ENCODE measurements at places on chromosomes 13 and 19.

- no peak for DNase-seq
Observed at GRCh38 chr19:40528533-40529092, 48.1 kb upstream of the SHKBP1 start.

DNA sequence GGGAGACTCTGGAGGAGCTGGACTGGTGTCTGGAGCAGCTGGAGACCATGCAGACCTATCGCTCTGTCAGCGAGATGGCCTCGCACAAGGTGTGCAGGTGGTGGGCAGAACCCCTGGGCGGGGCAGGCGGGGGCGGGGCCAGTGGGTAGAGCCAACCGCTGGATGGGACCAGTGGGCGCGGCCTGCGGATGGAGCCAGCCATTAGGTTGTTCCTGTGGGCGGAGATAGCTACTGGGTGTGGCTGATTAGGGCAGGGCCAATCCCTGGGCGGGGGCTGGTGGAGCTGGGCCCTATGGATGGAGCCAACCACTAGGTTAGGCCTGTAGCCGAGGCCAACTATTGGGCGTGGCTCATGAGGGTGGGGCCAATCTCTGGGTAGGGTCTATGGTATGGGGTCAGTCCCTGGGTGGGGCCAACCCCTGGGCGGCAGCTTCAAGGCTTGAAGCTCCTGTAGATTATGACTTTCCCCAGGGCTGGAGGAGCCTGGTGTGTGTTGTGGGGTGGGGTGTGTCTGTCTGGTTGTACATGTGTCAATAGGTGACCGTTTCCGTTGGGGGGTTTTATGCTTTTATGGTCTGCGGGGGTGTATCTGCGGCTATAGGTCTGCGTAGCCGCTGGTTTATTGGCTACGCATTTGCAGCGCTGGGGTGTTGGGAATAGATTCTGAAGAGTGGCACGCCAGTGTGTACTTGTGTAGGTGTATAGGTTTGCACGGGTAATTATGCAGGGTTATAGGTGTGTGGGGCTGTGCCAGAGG lies 30.7 kb downstream of the PDE4A start:
- no peak for DNase-seq

GRCh38 chr13:53038993-53039392 lies 10.4 kb downstream of the OLFM4 start:
- DNase-seq = no peak

DNA sequence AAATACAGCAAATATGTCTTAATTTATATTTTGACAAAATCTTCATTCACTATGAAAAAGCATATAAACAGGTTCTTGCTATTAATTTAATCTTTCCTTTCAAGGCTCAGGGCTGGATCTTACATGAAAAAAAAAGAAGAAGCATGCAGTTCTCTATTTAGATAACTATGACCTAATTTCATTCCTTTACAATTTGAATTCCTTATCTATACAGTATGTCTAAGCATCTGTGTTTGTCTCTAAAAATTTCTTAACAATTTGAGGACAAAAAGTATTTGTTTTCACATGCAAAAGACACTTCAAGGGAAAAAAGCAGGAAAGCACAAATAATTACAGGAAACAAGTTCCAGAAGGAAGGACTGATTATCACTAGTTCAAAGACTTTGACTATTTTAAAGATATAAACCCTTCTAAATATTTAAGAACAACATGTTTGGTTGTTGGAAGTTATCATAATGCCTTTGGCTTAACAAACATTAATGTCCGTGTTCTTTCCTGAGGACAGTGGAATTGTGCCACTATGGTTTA lies 157.5 kb downstream of the TBC1D4 start:
- no peak for DNase-seq

DNA sequence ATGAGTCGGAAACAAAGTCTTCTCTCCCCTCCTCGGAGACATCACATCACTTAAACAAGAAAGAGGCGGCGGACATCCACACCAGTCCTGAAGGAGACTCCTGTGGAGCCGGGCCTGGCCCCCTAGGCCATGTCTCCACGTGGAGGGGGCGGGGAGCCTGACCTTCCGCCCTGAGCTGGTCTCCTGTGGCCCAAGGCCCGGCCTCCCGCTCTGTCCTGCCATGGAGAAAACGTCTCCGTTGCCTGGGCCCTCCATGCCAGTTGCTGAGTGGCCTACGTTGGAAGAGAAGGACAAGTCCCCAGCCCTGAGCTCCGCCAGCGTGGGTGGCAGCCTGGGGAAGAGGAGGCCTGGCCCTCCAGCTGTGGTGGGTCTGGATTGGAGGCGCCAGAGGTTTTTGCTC lies 5.5 kb upstream of the CACTIN start:
- DNase-seq = no peak

GRCh38 chr19:29505097-29505824 lies 20.5 kb upstream of the VSTM2B start:
- DNase-seq = no peak

DNA sequence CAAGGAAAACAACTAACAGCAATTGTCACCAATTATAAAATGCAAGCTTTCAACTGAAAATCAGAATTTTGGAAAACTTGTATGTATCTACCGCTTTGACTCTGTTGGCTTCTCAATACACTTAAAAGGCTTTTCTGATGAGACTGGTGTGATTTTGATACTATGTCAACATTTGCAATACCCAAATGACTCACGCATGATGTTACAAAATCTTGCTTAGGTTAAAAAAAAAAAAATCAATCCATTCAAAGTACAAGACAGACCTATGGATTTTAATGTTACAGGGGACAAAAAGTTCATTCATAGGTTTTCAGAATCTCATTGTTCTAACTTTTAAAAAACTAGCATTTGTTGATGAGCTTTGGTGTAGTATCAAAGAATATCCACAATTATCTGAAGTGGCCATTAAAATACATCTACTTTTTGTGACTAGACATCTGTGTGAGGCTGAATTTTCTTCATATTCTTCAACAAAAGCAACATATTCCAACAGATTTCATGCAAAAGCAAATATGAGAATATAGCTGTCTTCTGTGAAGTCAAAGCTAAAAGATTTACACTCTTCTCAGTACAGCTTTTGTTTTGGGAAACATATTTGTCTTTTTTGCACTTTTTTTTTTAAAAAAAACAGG lies 10.7 kb downstream of the ELF1 start:
- DNase-seq = no peak

- DNase-seq = no peak
Observed at GRCh38 chr13:73248711-73249580, 190.1 kb downstream of the KLF5 start.

All from stimulated activated CD4-positive, alpha-beta T cell treated with anti-CD3 and anti-CD28 coated beads, Interleukin-4, amount 100 ng/mL, for 24 hours (primary cell).